ENCODE measurements at places on chromosomes 3 and 15.
A peak's percentile ranks its signal among the peaks of the same experiment; 100 is the strongest.

- no peak for DNase-seq
Measured at GRCh38 chr3:52085681-52086282, 29.4 kb upstream of the DUSP7 start.

- DNase-seq = no peak
Measured at GRCh38 chr3:180189310-180189648, 152.5 kb upstream of the PEX5L start.

GRCh38 chr3:103077910-103078309 lies 643.1 kb downstream of the ZPLD1 start:
- DNase-seq = no peak

DNA sequence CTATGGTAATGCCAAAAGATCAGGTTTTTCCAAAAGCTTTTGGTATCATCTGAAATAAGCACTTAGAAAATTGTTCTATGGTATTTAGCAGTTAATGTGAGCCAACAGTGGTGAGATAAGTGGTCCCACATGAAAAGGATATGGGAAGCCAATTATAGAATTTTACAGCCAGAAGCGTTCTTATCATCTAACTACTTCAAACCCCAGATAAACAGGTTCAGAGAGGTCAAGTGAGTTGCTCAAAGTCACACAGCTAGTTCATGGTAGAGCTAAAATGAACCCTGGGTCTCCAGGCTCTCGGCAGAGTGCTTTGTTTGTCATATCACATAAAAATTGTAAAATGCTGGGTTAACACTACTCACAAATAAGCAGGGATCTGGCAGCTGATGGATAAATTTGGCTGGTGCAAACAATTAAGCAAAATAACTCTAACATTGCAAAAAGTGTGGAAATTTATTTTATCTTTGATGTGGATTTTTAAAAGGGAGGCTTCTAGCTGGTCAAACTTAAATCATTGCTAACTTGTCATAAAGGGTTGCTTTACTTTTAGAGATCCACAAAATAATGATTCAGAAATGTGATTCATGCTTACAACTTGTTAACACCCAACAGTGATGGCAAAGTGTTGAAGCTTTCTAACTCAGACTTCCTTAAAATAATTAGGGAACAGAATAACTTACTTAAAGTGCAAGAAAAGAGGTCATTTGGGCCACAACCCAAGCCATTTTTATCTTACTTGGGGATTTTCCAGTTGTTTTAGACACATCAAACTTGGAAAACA lies 202.8 kb upstream of the TBC1D5 start:
- DNase-seq = no peak

DNA sequence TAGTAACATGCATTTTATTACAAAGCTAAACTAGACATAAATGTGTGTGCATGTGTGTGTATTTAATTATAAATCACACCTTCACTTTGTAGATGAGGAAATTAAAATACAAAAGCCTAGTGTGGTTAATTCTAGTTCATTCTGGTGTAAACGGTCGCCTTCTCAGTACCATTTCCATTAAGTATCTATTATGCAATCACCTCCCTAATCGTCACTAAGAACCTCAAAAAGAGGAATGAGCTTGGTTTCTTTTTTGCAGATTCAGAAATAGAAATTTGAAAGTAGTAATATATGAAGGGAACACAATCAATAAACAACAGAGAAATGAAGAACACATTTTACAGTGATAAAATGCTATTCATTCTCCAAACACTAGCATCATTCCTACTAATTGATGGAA lies 233.2 kb downstream of the ZBBX start:
- no peak for DNase-seq

DNA sequence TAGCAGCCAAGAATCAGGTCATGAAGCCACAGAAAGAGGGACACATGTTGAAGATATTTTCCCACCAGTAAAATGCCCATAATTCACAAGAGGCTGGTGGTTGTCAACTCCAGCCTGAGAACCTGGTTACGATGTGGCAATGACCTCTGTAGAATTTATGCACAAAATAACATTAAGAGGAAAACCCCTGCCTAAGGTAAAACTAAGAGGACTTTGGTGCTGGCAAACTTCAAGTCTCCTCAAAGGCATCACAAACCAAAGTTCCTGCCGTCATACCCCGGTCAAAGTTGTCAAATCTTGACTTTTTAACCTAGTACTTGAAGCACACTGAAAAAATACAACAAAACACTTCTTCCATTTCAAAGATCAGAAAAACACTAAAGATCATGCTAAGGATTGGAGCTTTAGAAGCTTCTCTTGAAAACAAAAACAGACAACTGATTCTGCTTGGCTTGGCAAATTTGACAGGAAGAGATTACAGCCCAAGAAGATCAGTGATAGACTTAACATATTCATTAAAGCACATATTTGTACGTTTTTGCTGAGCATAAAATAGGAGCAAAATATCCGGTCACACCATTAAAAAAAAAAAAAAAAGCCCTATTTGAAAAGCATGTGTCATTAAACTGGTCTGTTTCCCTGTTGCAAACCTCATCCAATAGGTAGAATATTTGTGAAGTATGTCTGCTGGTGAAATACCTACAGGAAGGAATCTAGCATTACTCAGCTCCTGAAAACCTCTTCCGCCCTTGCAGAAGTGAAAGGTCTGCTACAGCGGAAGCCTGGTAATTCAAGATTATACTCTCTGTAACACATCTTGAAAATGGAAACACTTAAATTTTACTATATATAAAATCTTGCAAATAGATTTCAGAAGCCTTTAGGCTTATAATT lies 22.8 kb downstream of the EIF4E3 start:
- DNase-seq = no peak

DNA sequence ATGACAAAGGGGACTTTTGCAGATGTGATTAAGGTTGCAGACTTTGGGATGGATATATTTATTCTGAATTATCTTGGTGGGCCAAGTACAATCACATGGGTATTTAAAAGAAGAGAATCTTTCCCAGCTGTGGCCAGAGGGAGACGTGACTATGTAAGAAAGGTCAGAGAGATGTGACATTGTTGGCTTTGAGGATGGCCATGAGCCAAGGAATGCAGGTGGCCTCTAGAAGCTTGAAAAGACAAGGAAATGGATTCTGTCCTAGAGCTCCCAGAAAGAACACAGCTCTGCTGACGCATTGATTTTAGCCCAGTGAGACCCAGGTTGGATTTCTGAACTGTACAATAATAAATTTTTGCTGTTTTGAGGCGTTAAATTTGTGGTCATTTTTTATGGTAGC lies 616.0 kb upstream of the TBL1XR1 start:
- peak; percentile 78 for DNase-seq

DNA sequence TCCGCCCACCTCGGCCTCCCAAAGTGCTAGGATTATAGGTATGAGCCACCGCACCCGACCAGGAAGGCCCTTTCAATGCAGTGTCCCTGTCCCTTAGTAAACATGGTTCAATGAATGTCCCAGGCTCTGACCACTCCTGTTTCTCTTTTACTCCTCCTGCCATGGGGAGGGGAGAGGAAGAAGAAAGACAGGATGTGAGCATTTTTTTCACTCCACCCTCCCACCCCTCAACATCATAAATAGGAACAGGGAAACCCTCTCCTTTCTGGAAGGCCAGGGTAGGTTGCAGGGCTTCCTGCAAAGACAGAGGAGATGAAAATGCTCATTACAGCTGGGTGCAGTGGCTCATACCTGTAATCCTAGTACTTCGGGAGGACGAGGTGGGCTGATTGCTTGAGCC lies 7.5 kb upstream of the TATDN2 start:
- DNase-seq = no peak

DNA sequence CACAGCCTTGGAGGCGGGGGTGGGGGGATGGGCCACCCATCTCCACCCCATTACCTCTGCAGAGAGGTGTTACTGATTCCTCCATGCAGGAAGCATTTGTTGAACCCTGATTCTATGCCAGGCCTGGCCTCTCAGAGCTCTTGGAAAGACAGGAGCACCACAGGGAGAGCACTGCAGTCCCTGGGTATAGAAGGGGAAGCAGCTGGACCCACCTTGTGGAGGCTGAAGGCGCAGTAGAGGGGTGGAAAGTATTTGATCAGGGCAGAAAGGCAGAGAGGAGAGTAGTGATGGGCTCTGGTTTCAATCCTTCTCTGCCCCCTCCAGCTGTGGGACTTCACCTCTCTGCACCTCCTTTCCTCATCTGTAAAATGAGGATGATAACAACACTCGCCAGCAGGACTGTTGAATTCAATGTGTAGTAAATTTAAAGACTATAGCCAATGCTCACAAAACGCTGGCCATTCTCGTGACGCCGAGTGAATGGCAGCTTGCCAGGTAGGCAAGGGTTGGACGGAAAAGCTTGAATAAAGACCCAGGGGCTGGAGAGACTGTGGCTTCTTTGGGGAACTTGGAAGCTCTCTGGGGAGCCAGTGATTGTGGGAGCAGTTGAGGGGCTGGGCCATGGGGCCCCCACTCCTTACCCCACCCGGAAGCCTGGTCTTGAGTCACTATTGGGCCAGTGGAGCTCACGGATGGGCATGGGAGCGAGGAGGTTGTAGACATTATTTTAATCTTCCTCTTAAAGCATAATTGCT lies 8.0 kb upstream of the CCDC33 start:
- no peak for DNase-seq

DNA sequence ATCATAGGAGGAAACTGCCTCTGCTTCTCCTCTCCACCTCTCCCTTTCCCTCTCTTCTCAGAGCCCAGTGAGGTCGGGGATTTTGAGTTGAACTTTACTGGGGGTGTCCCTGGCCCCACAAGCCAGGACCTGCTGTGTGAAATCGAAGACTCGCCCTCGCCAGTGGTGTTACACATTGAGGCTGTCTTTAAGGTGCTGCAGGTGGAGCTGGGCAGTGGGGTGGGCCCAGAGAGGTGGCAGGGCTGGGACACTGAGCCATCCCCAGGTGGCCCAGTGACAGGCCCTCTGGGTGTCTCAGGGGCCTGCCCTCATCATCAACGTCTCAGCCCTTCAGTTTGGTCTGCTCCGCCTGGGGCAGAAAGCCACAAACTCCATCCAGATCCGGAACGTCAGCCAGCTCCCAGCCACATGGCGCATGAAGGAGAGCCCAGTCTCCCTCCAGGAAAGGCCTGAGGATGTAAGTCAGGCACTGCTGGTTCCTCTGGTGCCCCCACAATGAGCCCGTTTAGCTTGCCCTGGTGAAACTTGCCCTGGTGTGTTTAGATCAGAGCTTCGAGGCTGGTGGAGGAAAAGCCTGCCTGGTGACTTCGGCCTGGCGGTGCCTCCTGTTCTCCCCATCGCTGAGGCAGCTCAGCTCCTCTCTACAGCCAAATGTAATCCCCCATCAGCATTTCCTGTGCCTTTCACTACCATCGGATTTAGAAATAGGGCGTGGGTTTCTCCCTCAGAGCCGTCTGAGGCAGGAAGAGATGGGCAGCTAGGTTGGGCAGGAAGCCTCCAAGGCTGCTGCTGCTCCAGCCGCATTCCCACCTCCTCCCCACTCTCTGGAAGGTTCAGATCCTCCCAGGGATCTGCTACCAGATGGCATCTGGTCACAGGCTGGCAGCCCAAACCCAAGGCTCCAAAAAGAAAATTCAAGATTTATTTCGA lies 39.2 kb downstream of the ACAA1 start:
- no peak for DNase-seq

DNA sequence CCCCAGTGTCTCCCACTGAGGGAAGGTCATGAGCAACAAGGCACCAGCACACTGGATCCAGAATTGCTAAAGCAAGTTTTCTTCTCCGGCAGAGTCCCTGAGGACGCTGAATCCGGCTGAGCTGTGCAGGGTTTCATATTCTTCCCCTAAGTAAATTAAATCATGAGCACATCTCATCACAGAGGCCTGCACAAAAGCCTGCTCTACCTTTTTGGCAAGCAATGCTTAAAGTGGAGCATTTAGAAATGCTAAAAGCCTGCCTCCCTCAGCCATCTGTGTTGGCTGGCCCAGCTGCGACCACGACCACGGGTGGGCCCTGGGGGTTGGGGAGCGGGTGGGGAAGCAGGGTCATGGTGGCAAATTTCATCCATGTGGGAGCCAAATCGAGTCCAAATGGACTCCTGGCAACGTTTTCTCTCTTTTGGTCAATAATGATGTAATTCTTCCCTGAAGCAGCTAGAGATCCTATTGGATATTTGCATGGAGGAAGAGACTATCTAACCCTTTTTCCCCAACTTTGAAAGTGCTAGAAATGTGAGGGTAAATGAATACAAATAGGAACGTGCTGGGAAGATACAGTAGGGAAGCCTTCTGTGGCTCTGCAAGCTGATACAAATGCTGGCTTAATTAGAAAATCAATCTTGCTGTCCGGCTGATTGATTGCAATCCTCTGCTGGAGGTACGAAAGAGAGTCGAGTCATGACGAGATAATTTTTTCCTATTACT lies 532.8 kb upstream of the TBL1XR1 start:
- DNase-seq = no peak

- DNase-seq = no peak
Measured at GRCh38 chr3:85068911-85069310, 110.1 kb downstream of the CADM2 start.

DNA sequence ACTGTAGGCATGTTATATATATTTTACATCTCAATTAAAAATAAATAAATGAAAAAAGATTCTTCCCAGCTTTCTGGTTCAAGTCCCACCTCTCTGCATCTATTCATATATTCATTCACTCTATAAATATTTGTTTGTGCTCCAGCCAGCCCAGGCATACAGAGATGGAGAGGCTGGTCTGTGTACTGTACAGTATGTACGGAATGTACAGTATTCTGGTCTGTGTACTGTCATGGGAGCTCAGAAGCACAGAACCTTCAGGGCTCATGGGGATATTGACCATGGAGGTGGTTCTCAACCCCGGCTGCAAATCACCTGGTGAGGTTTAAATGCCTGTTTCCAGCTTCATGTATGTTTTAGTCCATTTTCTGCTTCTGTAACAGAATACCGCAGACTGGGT lies 13.8 kb downstream of the CORO2B start:
- DNase-seq = no peak

GRCh38 chr15:60372756-60373155 lies 25.0 kb downstream of the ANXA2 start:
- DNase-seq = no peak

DNA sequence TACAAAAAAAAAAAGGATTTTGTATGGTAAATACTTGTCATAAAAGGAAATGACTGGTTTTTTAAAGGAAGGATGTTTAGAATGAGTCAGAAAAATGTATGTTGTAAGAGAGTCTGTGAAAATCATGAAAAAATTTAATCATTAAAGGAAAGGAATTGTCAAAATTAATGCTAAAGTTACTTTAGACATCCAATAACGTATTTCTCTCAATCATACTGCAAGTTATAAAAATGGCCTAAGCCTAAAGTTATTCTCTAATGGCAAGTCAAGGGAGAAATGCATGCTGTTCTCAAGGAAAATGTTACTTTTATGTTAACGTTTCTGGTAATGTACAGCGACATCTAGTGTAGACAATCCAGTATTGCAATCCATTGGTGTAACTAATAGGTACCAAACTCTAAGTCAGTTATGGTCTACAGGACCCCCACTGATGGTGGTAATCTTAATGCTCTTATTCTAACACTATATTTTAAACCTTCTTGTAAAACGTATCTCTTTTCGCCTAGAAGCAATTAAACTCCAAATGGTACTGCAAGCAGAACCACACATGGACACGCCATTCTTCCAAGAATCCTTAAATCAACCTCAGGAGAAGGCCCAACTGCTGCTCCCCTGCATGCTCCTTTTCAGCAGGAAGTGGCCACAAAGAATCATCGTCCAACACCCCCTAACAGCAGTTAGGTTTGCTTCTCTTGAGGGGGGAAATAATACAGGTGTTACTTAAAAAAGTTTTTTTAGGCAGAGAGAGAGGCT lies 35.2 kb downstream of the NCEH1 start:
- DNase-seq = no peak

- DNase-seq = no peak
Measured at GRCh38 chr3:63872135-63872924, 8.7 kb downstream of the ATXN7 start.
